ENCODE measurements at places on chromosomes 16 and 17.

GRCh38 chr17:29929006-29929532 is 959 bp downstream of the SSH2 start:
- DNase-seq, result no peak

- DNase-seq, result peak; percentile 47
Observed at GRCh38 chr17:41648411-41649195, 24.2 kb upstream of the KRT17 start.

GRCh38 chr16:81431554-81432353 is 12.9 kb upstream of the CMIP start:
- no peak for DNase-seq

DNA sequence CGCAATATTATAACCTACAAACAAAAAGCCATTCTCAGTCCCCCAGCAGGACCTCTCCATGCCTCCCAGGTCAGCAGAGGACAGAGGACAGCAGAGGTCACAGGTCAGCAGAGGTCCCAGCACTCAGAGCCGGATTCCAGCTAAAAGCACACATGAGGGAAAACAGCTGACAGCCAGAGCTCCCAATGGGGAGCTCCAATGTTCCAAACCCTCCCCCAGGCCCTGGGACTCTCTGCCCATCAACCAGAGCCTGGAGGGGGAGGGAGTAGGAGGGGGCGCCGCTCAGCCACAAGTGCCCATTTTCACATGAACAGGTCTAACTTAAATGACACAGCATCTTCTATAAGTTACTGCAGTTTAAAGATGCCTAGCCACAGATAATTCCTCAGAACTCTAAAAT is 77.5 kb downstream of the ANKRD11 start:
- DNase-seq, result no peak

GRCh38 chr17:15457723-15458094 is 9.7 kb downstream of the CDRT4 start:
- no peak for DNase-seq

- DNase-seq, result no peak
Observed at GRCh38 chr17:64950871-64951270, 31.6 kb upstream of the LRRC37A3 start.

DNA sequence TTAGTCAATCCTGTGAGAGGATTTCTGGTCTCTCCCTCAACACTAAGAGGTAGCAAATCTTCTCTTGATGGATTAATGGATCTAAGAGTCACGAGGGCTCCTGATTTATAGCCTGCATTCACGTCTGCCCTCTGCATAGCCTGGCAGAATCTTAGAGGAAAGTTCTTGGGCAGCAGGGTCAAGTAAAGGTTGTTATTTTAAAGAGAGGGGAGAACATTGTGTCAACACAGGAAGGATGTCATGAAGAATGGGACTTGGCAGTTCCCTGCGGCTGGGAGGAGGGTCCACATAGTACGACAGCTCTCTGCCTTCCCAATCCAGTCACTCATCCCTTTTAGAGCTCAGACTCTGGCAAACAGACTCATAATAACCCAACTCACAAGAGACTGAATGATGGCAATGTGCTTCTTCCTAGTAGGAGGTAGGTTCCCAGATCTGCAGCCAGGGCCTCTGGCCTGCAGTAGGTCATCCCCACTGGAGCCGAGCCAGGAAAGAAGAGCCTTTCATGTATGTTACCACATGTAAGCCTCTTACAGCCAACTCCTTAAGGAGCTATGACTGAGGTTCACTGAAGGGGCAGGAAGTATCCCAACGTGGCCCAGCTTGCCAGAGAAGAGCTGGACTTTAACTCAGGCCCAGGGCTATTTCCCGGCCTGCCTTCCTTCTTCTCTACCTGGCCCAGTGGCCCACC is 25.4 kb upstream of the RPTOR start:
- DNase-seq, result no peak

All from LNCaP clone FGC (cell line).